RPMI7951 (cell line): ENCODE measurements at places on chromosomes 6 and 20. TPM values are rescaled to one million over a fixed set of nuclear protein-coding genes. Genes with fewer than 3 reads are reported as not detected.

- DNase-seq: no peak
Measured at GRCh38 chr6:126914172-126914571, 204.3 kb upstream of the RSPO3 start.

Gene SPTLC3
- total RNA-seq: 11.4 and 16.6 TPM in 2 replicates

DNA sequence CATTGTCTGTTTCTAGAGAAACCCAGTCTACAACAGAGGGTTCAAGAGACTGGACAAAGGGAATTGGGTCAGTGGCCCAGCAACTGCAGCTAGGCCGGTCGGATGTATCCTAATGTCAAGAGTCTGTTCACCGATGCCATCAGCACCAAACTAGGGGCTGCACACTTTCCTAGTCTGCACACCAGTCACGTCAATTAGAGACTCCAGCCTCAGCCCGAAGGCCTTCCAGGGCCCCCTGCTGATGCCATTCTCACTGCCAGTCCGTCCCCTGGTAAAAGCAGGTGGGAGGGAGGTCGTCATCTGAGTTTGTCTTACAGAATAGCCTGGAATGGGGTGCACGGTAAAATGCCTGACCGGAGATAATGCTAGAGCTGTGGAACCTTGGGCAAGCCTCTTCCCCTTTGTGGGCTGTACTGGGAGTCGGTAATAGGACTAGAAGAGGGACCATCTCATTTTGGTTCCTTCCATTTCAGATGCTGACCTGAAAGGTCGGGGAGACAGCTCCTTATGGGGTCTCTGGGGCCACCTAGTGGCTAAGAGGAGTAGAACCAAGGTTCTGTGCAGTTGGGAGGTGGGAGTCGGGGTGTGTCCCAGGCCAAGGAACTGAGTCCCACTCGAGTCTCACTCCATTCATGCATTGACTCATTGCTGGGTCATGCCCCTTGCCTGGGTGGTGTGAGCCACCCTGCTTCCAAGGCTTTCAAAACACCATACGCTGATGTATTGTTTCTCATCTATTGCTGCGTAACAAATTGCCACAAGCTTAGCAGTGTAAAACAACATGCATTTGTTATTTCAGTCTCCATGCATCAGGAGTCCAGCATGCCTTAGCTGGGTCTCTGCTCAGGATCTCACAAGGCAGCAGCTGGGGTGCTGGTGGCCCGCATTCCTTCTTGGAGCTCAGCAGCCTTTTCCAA is 5.1 kb downstream of the SOX12 start:
- DNase-seq: peak; percentile 78

Gene SHLD1
- 12.5 and 15.5 TPM in 2 replicates for total RNA-seq

- DNase-seq: no peak
Measured at GRCh38 chr6:45027126-45027525, 301.0 kb upstream of the RUNX2 start.

DNA sequence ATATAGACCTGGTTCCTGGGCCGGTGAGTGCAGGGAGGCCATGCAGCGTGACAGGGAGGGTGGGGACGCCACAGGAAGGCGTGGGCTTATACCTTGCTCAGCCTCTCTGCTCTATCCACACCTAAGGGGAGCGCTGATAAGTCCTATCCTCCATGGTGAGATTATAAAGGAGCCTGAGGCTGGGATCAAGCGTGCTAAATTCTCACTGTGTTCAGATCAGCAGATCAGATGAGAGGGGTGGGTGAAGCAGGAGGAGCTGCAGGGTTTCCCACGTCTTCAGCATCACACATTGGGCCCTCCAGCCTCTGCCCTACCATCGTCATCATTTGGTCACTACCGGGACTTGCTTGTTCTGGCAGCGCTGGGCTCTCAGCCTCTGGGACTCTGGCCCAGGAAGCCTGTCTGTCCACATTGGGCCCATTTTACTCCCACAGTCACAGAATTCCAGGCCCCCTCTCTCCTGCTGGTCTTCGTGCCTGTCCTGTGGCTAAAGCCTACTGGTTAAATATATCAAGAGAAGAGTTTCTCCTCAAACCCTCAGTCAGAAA is 29.1 kb upstream of the PDE10A start:
- DNase-seq: no peak

Gene WFDC10B
- 0.88 and 3.5 TPM in 2 replicates for total RNA-seq

Gene MUC22
- not detected in 2 replicates for total RNA-seq

Gene ATP9A
- total RNA-seq: 18.7 and 19.9 TPM in 2 replicates

- DNase-seq: peak; percentile 70
Measured at GRCh38 chr20:13139459-13140150, 81.5 kb upstream of the ISM1 start.

GRCh38 chr6:163356324-163356723 is 58.2 kb upstream of the QKI start:
- peak; percentile 88 for DNase-seq

- no peak for DNase-seq
Measured at GRCh38 chr20:37777012-37777950, 83.5 kb downstream of the CTNNBL1 start.

Gene COL9A3
- total RNA-seq: 4.1 and 5.9 TPM in 2 replicates

DNA sequence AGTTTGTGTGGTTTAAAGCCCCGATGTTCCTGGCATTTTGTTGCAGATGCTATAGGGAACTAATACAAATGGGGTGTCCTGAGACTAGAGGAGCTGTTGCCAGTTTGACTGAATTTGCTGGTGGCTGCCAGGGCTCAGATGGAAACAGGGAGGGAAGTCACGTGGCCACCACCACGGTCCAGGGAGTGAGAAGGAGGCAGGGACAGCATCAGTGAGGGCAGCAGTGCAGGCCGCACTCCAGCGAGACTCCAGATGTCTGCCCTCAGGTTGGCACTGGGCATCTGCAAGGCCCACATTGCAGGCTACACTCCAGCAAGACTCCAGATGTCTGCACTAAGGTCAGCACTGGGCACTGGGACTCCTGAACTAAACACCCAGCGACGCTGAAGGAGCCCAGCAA is 86.2 kb downstream of the RAMACL start:
- DNase-seq: no peak

Gene CRISP2
- not detected in 2 replicates for total RNA-seq
